BJ (cell line): ENCODE measurements at places on chromosomes 7 and 10.

DNA sequence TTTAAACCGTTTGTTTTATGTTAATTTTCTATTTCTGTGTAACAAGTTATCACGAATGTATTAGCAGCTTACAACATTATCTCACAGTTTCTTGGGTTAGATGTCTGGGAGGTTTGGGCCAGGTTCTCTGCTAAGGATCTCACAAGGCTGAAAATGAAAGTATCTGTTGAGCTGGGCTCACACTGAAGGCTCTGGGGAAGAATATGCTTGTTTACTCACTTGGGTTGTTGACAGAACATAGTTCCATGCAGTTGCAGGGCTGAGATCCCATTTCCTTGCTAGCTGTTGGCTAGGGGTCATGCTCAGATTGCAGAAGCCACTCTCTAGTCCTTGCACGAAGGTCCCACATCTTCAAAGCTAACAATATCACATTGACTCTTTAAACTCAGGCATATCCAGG is 266.6 kb upstream of the GNAI1 start:
- no peak for DNase-seq

DNA sequence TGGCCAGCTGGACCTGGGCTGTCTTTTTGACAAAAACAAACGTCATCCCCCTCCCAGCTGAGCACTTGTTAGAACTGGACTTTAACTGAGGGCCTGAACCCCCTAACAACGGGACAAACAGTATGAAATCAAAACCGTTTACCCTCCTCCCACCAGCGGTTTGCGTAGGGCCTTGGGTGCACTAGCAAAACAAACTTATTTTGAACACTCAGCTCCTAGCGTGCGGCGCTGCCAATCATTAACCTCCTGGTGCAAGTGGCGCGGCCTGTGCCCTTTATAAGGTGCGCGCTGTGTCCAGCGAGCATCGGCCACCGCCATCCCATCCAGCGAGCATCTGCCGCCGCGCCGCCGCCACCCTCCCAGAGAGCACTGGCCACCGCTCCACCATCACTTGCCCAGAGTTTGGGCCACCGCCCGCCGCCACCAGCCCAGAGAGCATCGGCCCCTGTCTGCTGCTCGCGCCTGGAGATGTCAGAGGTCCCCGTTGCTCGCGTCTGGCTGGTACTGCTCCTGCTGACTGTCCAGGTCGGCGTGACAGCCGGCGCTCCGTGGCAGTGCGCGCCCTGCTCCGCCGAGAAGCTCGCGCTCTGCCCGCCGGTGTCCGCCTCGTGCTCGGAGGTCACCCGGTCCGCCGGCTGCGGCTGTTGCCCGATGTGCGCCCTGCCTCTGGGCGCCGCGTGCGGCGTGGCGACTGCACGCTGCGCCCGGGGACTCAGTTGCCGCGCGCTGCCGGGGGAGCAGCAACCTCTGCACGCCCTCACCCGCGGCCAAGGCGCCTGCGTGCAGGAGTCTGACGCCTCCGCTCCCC is at the start of gene IGFBP1:
Gene IGFBP1 (plus strand): TSS at position 304 of the 808 bp plus-strand sequence. CDS start 165 bp downstream, at position 469.
- DNase-seq: no peak

DNA sequence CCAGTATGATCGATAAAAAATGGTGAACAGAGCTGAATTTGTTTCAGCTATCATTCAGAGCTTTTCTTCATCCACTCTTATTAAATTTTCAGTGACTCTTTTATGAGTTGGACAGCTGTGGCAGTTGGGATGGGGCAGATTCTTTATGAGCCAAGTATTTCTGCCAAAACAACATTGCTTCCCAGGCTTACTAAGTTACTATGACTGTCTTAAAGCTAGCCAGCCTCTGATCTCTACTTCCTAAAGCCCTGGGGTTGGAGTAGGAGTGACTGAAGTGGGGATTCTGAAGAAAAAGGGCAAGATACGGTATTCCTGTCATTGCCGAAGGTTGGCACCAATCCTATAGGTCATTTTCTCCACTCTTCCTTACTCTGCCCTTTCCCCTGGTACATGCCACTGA is 12.7 kb downstream of the RPP30 start:
- DNase-seq: peak; percentile 19

- no peak for DNase-seq
Measured at GRCh38 chr10:126408953-126409641, 20.8 kb upstream of the ADAM12 start.

GRCh38 chr10:89837165-89838043 is 136.0 kb downstream of the KIF20B start:
- DNase-seq: no peak

- DNase-seq: no peak
Measured at GRCh38 chr7:49255054-49255453, 330.7 kb downstream of the CDC14C start.

- DNase-seq: no peak
Measured at GRCh38 chr7:105745681-105746330, 130.6 kb downstream of the ATXN7L1 start.

DNA sequence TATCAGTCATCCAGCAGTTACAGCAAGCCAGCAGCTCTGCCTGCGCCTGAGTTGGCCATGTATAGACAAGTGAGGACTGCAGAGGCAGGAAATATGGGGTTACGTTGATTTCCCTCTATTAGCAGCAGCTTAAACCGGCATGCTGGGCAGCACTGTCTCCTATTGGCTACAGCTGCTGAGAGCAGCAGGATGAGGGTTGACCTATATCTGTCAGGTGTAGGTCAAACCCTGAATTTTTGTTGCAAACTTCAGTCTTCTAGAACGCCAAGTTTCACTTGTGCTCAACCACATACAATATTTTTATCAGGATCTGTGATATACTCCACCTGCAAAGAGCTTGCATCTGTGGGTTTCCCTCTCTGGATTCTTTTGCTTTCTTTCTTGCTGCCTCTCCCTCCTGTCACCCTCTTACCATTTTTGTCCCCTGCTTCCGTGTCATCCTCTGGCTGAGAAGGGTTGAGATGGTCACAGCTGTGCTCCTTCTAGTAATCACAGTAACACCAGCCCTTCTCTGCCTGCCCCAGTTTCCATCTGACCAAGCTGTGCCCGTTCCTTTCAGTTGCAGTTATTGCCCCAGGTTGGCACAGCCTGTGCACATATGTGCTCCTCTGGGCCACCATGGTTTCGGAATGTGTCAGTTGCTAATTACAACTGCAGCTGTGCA is 23.8 kb upstream of the GLCCI1 start:
- DNase-seq: no peak

DNA sequence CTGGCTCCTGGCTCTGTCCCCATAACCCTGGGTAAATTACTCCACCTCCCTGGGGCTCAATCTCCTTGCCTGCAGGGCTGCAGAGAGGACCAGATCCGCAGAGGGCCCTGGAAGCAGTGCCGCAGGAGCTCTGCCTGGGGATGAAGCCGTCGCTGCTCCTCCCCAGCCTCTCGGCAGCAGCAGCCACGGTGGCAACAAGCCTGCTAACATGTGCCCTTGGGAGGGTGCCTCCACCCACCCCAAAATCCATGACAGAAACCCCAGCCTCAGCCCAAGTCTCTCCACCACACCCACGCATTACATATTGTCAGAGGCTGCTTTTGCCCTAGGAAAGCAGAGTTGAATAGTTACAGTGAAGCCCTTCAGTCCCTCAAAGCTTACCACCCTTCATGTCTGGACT is 486.4 kb upstream of the FOXK1 start:
- no peak for DNase-seq
